ENCODE measurements at places on chromosomes 7 and 10. TPM values are rescaled to one million over a fixed set of nuclear protein-coding genes. Genes with fewer than 3 reads are reported as not detected.

Gene GIMAP5
- not detected for total RNA-seq

Gene UBTD1
- total RNA-seq: 45.5 TPM

Gene CALHM2
- total RNA-seq: 3.9 TPM

Gene CLDN3
- 18.4 TPM for total RNA-seq
